A549 treated with CpdA at 1 μM for 4 hours (cell line): ENCODE measurements at places on chromosomes 12 and 14. TPM values are rescaled to one million over a fixed set of nuclear protein-coding genes. Genes with fewer than 3 reads are reported as not detected.

The TAOK3 gene
- total RNA-seq, result 7.5 to 12.7 TPM (median 9.9 TPM) in 5 replicates

The CCDC177 gene
- total RNA-seq, result not detected in 5 replicates

The INSM2 gene
- 0.02 to 0.05 TPM in 2 of 5 replicates, not detected in the others for total RNA-seq

The LRRC10 gene
- not detected in 5 replicates for total RNA-seq
